Adrenal gland (tissue), 19 donors: ENCODE measurements at places on chromosomes 3 and 15. TPM values are rescaled to one million over a fixed set of nuclear protein-coding genes. Genes with fewer than 3 reads are reported as not detected.

The CPNE4 gene
- 2.7 TPM for total RNA-seq

The C3orf20 gene
- total RNA-seq = not detected

The THPO gene
- 0.11 TPM for total RNA-seq

The BCL2A1 gene
- 4.2 TPM for total RNA-seq

DNA sequence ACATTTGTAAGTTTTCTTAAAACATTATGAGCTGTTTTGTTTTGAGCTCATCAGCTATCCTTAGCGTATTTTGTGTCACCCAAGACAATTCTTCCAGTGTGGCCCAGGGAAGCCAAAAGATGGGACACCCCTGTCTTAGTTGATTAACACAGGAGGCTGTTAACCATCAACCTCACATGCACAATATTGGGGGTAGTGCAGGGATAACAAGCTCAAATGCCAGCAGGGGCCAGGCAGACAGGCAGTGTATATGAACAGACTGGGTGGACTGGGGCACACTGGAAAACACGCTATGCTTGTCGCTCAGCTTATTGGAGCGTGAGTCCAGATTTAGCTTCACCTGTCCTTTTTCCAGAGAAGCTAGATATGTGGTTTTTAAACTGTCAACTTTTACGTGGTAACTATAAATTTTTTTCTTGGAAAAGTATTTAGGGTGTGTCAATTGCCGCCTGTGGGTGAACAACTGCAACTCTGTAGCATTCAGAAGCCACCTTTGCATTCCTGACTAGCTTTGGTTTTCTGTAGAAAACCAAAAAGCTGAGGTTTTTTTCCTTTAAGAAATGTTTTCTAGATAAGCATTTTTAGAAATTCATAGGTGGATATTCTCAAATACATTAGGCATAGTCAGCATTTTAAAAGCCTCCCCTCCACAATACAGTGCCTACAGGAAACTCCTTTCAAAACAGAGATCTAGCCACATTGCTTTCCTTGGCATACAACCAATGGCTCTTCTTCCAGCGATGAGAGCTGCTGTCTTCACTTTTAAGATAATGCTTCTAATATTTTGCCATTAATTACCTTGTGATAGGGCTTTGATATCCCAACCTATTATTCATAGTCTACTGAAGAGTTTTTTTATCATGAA, 14.6 kb downstream of the PSMD6 start:
- no peaks in the 10 kb centered on the region for H3K27me3 ChIP-seq
- no peak for DNase-seq
- no peak overlapping the region for H3K27ac ChIP-seq

DNA sequence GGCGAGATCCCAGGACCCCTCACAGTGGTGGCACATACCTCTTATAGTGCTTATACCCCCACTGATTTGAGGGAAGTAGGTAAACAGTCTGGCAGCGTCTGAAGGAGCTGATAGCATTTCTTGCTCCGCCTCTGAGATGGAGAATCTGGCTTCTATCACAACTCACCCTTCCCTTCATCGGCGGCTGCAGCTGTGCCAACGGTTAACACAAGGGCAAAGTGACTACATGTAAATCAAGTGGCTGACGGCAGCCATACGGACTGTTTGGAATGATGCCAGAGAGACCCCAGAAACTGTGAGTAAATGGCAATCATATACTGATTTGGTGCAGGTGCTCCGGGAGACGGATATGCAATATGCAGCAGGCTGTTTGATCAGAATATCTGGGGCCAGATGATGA, 66.8 kb upstream of the UNC13C start:
- no peak overlapping the region for H3K27ac ChIP-seq
- H3K4me1 ChIP-seq = no peaks in the 10 kb centered on the region
- H3K36me3 ChIP-seq = no peaks in the 10 kb centered on the region
- DNase-seq = no peak

DNA sequence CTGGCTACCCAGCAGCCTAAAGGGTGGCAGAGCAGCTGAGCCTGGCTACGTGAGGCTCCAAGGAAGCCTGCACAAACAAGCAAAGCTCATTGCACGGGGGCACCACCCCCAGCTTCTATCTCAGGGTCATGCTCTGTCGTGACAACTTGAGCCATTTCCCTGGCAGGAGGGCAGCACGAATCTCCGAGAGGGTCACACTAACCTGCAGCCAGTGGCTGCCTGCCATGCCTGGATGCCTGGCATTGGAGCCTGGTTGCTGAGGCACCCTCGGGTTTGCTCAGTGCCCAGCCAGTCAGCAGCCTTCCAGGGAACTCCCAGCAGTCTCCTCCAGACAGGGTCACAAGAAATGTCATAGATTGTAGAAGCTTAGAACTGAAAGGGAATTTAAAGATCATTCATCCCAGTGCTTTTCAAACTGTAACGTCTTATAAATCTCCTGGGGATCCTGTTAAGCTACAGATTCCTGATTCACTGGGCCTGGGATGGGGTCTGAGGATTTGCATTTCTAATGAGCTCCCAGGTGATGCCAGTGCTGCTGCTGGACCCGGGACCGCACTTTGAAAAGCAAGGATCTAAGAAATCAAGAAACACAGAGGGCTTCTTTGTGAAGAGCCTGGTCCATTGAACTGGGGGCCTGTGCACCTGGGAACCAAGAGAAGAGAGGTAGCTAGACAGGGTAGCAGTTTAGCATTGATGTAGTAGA, 48.4 kb downstream of the TMEM266 start:
- H3K36me3 ChIP-seq = no peaks in the 10 kb centered on the region
- H3K4me1 ChIP-seq = no peaks in the 10 kb centered on the region
- H3K27me3 ChIP-seq = no peaks in the 10 kb centered on the region

DNA sequence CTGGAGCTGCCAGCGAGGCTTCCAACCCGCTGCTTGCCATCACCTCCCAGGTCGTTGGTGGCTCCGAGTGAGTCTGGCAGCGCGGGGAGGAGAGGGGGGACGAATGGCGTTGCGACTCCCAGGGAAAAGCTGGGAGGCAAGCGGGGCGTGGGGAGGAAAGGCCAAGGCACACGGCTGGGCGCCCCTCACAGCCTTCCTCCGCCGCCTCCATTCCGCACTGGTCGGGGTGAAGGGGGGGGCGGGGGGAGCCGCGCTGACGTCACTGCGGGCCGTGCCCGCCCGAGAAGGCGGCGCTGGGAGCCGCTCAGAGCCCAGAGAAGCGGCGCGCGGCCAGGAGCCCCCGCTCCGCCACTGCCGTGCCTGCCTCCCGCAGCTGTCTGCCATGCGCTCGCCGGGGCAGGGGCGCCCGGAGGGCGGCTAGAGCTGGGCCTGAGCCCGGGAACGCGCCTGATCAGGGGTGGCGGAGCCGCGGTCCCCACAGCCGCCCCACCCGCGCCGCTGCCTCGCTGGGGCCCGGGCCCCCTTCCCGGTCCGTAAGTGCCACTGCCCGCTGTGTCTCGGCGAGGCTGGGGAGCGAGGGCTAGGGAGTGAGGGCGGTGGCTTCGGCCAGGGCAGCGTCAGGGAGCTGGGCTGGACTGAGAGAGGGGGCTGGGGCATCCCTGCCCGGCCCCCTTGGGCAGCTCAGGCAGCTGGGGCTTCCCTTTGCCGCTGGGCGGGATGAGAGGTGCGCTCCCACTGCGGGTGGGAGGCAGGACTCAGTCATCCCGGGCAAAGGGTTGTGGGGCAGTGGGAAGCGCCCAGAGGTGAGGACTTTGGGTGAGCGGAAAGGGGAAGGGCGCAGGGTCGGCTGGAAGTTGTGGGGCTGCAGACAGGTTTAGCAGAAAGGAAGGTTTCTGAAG, 27.8 kb upstream of the POLG start:
- H3K27me3 ChIP-seq = peaks cover 85% of the 10 kb centered on the region
- H3K4me3 ChIP-seq = no peak overlapping the region
- no peak for DNase-seq

DNA sequence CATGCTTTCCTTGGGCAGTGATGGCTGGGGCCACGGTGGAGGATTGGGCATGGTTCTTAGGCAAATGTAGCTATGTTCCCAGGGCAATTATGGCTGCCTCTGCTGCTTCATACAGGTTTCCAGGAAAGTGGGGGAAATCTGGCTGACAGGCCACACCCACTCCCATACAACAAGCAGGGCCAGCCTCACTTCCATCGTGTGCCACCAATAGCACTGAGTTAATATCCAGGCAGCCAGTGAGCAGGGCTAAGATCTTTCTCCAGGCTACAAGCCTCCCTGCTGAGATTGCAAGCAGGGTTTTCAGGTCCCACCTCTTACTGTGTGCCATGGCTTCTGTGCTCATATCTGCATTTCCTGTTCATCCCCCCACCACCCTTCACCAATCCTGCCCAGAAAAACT, 1291.9 kb downstream of the SI start:
- H3K4me1 ChIP-seq = no peaks in the 10 kb centered on the region
- H3K36me3 ChIP-seq = no peaks in the 10 kb centered on the region
- no peaks in the 10 kb centered on the region for H3K27me3 ChIP-seq
- H3K4me3 ChIP-seq = no peak overlapping the region
- no peak for DNase-seq

GRCh38 chr15:56929933-56930332, 11.5 kb downstream of the TCF12 start:
- H3K27me3 ChIP-seq = no peaks in the 10 kb centered on the region
- DNase-seq = no peak
- no peaks in the 10 kb centered on the region for H3K36me3 ChIP-seq
- H3K4me3 ChIP-seq = no peak overlapping the region
- H3K27ac ChIP-seq = no peak overlapping the region

- no peak overlapping the region for H3K4me3 ChIP-seq
- H3K36me3 ChIP-seq = no peaks in the 10 kb centered on the region
- no peaks in the 10 kb centered on the region for H3K4me1 ChIP-seq
- no peaks in the 10 kb centered on the region for H3K27me3 ChIP-seq
- DNase-seq = no peak
- H3K27ac ChIP-seq = no peak overlapping the region
Measured at GRCh38 chr15:83733206-83733605, 79.3 kb downstream of the ADAMTSL3 start.

DNA sequence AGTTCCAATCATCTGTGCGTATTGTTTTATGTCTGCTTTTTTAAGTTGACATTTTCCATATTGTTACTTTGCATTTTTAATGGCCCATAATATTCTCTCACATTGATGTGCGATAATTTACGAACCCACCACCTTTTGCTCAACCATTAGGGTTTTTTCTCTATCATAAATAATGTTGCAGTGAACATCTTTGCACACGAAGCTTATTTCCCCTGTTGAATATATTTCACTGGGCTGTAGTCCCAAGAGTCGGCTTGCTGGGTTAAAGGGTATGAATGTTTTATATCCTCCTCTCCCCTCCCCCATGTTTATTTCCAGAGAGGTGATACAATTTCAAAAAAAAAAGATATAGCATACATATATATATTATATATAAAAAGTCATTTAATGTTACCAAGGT, 272.7 kb upstream of the RGMA start:
- no peak overlapping the region for H3K4me3 ChIP-seq
- no peak overlapping the region for H3K27ac ChIP-seq
- no peaks in the 10 kb centered on the region for H3K27me3 ChIP-seq

DNA sequence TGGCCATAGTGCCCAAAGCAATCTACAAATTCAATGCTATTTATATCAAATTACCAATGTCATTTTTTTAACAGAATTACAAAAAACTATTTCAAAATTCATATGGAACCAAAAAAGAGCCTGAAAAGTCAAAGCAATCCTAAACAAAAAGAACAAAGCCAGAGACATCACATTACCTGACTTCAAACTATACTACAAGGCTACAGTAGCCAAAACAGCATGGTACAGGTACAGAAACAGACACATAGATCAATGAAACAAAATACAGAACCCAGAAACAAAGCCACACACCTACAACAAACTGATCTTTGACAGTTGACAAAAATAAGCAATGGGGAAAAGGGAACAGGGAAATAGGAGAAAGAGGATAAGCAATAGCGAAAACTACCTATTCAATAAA, 26.6 kb upstream of the THSD4 start:
- no peak overlapping the region for H3K4me3 ChIP-seq
- no peak for DNase-seq
- no peak overlapping the region for H3K27ac ChIP-seq
- no peaks in the 10 kb centered on the region for H3K27me3 ChIP-seq
- no peaks in the 10 kb centered on the region for H3K4me1 ChIP-seq

DNA sequence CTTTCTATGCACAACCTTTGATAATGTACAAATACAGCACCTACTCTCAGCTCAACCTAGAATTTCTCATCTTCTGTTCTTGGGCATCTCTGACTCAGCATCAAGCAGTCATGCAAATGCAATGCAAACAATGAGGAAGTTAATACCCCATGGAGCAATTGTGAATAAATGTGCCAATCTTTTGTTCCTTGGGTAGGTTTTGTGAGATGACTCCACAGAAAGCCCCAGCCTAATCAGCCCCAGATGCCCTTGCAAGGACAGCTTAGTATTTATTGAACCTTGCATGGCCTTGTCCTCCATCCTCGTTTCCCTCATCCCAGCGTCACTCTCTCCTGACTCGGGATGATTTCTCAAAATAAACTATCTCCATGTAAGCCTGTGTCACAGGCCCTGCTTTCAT, 494.7 kb upstream of the NECTIN3 start:
- peak; percentile 17 for DNase-seq
- no peaks in the 10 kb centered on the region for H3K36me3 ChIP-seq
- no peak overlapping the region for H3K27ac ChIP-seq
- H3K4me3 ChIP-seq = no peak overlapping the region

- DNase-seq = no peak
- H3K36me3 ChIP-seq = no peaks in the 10 kb centered on the region
- no peaks in the 10 kb centered on the region for H3K27me3 ChIP-seq
- H3K27ac ChIP-seq = no peak overlapping the region
Measured at GRCh38 chr3:146313031-146313745, 62.3 kb upstream of the PLSCR4 start.

DNA sequence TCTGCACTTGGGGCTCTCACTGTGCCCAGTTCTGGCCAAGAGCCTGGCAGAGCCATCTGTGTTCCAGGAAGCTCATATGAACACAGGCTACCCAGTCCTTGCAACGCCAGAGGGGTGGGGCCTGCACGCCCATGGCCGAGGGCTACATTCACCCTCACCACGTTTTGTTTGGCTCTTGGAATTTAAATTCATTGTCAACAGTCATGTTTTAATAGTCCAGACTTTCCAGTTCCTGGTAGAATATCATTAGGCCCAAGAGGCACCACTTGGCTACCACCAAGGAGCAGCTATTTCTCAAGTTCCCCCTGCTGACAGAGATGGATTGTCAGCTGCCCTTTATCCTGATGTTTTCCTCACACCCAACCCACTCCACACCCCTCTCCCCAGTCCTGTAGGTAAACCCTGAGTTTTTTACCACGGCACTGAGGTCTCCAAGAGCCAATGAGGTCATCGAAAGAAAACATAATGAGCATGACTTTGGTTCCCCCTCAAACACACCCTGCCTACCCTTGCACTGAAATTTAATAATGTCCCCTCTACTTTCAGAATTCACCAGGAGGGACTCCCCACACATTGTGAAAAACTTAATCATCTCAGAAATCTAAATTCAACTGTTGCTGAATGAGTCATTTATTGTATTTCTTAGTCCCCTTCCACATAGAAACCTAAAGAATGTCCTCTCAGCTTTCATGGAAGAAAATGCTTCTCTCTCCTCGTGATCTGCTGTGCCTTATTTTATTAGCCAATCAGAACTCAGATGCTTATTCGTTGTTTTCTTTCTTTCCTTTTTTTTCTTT, 125.1 kb downstream of the SHQ1 start:
- H3K27ac ChIP-seq = no peak overlapping the region
- no peaks in the 10 kb centered on the region for H3K4me1 ChIP-seq
- no peak overlapping the region for H3K4me3 ChIP-seq
- H3K27me3 ChIP-seq = no peaks in the 10 kb centered on the region
